ENCODE measurements at places on chromosomes 7 and 10.

DNA sequence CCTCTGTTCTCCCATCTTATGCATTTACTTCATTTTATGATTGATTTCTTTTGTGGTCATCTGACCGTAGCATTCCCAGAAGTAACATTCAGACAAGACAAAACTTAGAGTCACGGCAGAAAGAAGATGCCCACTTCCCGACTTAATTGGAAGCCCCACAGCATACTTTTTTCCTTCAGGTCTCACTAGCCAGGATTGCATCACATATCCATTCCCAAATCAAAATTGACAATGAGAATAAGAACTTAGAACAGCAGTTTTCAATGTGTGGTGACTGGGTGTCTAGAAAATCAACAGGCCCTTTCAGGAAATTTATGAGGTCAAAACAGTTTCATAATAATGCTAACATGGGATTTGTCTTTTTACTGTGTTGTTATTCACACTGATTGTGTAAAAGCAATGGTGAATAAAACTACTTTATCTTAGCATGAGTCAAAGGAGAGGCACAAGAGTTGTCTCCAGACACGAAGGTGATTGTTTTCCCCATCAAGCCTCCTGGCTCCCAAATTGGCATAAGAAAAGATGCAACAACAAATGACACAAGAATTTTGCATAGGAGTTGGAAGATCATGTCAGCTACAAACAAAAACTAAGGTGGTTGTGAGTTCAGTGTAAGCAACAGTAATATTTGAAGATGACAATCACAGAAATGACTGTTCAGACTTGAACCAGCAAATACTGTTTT, 493.9 kb downstream of the HTR7 start:
- DNase-seq, result no peak

- no peak for DNase-seq
These were observed 3.7 kb downstream of the ZSWIM8 start for GRCh38 chr10:73788864-73789658.

GRCh38 chr10:73785211-73785720, at the start of gene ZSWIM8:
Gene ZSWIM8 (plus strand): TSS chr10:73785606. CDS start chr10:73785879, 273 bp downstream.
- peak; percentile 96 for DNase-seq

DNA sequence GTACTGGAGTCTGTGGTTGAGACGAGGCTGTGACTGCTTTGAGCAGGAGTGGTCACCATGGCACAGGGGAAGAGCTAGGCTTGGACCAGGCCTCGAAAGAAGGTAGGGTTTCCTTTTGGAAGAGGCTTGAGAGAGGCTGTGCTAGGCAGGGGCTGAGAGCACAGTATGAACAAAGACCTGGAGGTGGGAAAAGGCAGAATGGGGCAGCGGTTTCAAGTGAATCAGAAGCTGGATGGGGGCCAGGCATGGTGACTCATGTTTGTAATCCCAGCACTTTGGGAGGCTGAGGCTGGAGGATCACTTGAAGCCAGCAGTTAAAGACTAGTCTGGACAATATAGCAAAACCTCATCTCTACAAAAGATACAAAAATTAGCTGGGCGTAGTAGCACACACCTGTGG, 65.9 kb downstream of the CLIP2 start:
- peak; percentile 64 for DNase-seq

DNA sequence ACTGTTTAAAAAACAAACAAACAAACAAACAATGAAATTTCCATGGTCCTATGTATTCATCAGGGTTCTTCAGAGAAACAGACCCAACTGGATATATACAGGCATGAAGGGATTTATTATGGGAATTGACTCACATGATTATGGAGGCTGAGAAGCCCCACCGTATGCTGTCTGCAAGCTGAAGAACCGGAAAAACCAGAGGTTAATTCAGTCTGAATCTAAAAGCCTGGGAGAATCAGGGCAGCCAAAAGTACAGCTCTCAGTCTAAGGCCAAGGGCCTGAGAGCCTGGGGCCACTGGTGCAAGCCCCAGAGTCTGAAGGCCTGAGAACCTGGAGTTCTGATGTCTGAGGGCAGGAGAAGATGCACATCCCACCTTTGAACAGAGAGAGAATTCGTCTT, 163.5 kb downstream of the MDFIC start:
- DNase-seq, result no peak

DNA sequence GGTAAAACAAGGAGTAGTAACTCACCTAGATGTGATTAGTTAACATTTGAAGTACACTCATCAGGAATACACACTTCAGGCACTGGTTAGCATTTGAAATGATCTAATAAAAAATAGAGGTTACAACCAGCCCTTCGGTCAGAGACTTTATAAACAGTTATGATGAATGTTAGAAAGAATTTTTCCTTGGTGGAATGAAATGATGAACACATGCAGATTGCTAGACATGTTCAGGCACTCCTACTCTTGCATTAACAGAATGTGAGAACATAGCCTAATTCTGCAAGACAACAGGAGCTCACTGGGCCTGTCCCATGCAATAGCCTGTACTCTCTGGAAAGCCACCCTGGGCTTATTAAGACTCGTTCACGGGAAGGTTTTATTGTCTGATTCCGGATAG, 47.3 kb upstream of the TECTB start:
- DNase-seq, result peak; percentile 40

GRCh38 chr7:107049971-107050532, 5.5 kb downstream of the PRKAR2B start:
- no peak for DNase-seq

DNA sequence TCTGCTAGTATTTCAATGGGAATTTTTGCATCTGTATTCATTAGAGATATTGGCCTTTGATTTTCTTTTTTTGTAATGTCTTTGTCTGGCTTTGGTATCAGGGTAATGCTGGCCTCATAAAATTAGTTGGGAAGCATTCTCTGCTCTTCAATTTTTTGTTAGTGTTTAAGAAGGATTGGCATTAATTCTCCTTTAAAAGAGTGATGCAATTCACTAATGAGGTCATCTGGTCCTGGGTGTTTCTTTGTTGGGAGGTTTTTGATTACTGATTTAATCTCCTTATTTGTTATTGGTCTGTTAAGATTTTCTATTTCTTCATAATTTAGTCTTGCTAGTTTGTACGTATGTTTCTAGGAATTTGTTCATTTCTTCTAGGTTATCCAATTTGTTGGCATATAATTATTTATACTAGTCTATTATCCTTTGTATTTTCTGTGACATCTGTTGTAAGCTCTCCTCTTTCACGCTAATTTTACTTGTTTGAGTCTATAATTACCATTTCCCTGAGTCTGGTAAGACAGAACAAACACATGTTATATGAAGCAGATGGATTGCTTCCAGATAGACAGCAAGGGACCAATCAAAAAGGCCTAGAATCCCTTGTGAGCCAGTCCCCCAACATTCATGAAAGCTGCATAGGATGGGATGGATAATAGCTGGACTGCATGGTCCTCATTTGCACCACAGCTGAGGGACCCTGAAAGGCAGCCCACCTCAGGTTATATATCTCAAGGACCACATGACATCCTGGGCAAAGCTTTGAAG, 54.4 kb downstream of the MTPAP start:
- DNase-seq, result no peak

- peak; percentile 92 for DNase-seq
These were observed 104.5 kb downstream of the CXCL12 start for GRCh38 chr10:44280226-44281014.

GRCh38 chr7:152912511-152912910, 153.0 kb downstream of the ACTR3B start:
- DNase-seq, result no peak

- DNase-seq, result peak; percentile 27
These were observed 38.4 kb upstream of the HSPA12A start for GRCh38 chr10:116780691-116781205.

- peak; percentile 91 for DNase-seq
These were observed 138.3 kb upstream of the ADCY1 start for GRCh38 chr7:45435846-45436245.

DNA sequence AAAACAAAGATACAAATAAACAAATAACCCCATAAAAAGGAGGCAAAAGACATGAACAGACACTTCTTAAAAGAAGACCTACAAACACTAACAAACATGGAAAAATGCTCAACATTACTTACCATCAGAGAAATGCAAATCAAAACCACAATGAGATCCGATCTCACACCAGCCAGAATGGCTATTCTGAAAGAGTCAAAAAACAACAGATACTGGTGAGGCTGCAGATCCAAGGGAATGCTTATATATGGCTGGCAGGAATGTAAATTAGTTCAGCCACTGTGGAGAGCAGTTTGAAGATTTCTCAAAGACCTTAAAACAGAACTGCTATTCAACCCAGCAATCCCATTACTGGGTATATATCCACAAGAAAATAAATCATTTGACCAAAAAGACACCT, 80.4 kb upstream of the NRP1 start:
- DNase-seq, result no peak

GRCh38 chr7:19772841-19773760, at the start of gene TMEM196:
Gene TMEM196 (minus strand): TSS chr7:19773617. CDS start chr7:19772696, 921 bp downstream.
- DNase-seq, result peak; percentile 13

- DNase-seq, result peak; percentile 53
These were observed 227.4 kb downstream of the PRKG1 start for GRCh38 chr10:51301644-51302043.

DNA sequence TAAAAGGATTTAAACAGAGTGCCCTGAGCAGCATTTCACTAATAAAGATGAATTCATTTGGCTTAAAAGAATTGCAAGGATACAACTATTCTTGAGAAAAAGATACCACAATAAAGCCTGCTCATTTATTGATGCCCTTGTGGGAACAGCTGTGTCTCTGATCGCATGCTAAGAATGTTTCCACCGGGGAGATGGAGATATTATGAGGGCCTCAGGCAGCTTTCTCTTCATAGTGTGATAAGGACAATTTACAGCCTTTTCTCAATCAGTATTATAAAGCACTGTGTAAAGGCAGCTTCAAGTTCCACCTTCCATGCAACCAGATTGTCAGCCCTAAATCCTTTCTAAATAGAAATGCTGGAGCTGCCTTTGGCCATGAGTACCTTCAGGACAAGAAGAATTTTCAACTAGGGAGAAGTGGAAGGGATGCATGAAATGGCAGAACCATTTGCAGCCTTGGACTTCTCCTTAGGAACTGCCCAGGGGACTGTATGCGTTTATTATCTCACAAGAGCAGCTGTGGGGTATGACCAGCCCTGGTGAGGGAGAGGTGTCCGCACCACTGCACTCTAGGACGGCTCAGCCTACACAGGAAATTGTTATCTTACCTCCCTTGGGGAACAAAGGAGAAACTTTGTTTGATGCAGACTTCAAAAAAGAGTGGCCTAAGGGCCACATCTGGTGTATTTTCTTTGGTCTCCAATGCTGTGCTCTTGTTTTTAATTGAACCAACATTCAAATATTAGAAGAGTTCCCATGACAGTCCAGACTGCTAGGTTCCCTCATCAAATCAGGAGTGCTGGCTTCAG, 116.9 kb upstream of the PCGF5 start:
- no peak for DNase-seq

DNA sequence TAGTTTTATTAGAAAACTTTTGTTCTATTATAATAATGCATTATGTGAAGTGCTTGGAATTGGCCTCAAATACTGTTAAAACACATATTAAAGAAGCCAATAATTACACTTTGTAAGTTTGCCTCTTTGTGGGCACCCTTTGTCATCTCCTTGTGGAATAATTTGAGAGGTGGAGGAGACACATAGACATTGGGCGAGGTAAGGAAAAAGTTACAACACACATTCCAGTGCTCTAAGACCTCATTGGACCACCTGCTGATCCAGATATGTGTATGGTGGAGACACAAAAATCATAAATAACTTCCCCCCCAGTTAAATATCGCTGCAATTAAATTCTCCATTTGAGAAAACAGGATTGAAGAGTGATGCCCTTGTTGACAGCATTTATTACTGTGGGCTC, 511.8 kb downstream of the GFRA1 start:
- DNase-seq, result no peak

DNA sequence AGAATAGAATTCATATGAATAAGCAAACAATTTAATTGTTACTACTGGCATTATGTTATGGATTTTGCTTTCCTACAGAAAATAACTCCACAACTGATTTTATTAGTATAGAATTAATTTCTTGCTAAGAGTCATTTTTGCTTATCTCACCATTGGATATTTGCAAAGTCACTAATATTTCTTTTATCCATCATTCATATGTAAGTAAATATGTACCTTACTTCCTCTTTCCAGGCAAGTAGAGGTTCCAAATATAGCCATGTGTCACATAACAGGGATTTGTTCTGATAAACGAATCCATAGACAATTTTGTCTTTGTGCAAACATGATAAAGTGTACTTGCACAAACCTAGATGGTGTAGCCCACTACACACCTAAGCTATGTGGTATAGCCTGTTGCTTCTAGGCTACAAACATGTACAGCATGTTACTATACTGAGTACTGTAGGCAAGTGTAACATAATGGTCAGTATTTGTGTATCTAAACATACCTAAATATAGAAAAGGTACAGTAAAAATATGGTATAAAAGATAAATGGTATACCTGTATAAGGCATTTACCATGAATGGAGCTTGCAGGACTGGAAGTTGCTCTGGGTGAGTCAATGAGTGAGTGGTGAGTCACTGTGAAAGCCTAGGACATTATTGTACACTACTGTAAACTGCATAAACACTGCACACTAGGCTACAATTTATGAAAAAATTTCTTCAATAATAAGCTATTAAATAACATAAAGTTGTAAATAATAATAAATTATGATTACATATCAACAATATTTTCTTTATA, 18.3 kb downstream of the KLLN start:
- peak; percentile 34 for DNase-seq

DNA sequence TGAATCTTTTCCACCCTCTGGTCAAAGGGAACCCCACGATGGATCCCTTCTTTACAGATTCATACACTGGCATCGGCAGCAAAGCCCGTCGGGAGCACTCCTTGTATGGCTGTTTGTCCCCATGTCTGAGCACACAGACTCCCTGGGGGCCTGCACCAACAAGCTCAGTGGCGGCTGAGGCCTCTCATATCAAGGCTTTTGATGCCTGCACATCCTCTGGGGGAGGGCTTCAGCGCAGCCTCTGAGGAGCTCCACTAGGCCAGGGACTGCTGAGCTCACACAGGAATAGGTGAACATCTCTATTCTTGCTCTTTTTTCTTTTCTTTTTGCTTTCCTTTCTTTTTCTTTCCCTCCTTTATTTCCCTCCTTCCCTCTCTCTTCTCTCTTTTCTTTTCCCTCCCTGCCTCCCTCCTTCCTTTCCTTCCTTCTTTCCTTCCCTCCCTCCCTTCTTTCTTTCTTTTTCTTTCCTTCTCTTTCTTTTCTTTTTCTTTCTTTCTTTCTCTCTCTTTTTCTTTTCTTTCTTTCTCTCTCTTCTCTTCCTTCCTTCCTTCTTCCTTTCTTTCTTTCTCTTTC, 174.6 kb downstream of the CCDC3 start:
- DNase-seq, result no peak

GRCh38 chr10:28859791-28860190, 182.5 kb downstream of the BAMBI start:
- DNase-seq, result no peak
